ENCODE measurements at places on chromosomes 6 and 20.

GRCh38 chr20:53445321-53445731 is 148.3 kb downstream of the ZNF217 start:
- no peak for DNase-seq

DNA sequence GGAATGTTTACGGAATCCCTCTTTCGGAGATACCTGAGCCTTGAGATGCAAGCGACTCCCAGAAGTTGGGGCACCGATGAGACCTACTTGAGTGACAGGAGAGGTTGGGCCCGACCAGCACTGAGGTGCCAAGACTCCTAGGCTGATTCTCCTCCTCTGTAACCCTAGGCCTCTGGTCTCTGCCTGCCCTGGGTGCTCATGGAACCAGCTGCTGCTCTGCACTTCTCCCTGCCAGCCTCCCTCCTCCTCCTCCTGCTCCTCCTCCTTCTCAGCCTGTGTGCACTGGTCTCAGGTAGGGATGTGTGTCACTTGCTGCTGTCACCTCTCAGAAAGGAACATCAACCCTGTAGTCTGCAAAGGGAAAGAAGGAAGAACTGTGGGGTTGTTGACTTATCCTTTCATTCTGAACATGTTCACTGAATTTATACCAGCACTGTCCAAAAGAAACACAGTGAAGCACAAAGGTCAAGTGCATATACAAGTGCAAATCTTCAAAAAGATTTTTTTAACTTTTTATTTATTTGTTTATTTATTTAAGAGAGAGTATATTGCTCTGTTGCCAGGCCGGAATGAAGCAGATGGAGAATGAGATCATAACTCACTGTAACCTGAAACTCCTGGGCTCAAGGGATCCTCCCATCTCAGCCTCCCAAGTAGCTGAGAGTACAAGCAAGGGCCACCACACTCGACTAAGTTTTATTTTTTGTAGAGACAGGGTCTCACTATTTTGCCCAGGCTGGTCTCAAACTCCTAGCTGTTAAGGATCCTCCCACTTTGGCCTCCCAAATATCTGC is 913 bp downstream of the BTN2A2 start:
- no peak for DNase-seq

DNA sequence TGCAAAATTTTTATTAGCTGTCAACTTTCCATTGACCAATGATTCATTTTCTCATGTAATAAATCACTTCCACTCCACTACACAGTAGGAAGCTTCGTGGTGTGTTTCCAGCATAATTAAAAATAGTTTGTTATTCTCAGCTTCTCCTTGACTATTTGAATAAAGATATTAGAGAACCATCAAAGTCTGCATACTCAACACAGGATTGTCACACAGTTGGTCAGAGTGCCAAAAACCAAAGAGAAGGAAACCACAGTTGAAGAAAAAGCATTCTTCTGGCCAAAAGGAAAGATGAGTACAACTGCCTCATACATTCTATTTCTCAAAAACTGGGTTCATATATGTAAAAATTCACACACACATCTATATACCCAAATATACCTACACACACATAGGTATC is 455.1 kb upstream of the HSF2 start:
- no peak for DNase-seq

DNA sequence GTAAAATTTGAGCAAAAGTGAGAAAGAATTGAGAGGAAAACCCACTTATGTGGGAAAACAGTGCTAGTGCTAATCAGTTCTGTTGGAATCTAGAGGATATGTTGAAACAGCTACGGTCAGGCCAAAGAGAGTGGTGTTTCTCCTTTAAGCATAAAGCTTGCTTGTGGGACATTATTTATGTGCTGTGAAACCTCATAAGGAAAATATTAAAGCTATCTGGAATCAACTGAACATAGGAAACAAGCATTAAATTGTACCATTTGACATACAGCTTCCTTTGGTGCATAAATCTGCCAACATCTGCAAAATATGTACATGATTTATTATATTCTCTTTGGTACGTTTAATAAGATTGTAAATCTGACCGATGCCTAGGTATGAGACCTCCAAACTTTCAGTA is 182.5 kb upstream of the PDE10A start:
- no peak for DNase-seq

GRCh38 chr6:140541288-140541687 is 1166.8 kb upstream of the CITED2 start:
- DNase-seq: no peak

DNA sequence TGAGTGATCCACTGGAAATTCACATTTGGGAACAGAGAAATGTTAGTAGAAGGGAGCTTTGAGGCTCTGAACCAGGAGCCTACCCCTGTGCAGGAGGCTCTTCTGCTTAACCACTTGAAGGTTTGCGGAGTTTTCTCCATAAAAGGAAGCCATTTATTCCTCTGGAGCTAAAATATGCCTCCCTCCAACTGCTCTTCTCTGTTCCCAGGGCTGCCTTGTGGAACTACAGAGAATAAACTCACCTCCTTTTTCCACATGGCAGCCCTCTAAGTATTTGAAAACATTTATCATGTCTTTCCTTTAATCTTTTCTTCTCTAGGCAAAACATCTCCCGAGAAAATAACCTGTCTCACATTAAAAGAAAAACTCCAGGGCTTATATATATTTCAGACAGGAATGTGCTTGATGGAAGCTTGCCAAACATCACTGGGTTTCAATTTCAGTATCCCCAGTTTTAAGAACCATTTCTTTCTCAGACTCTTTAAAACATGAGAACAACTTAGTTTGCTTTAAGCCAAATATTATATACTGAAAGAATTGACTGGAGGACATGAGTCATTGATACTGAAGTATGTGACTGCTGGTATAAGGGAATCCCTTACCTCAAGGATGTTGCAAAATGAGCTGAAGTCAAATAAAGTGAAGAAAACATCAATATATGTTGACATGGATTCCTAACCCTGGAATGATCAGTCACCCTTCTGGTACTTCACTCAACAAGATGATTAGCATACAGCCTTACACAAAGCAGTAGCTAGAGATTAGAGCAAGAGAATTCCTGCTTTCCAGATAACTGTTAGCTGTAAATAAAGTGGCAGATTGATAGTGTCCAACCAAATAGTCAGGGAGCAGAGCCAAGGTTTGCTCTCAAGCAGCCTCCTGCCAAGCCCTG is 74.0 kb downstream of the ZBTB2 start:
- DNase-seq: no peak

- DNase-seq: no peak
Measured at GRCh38 chr6:135008072-135008940, 46.3 kb downstream of the HBS1L start.

GRCh38 chr20:40233406-40233805 is 455.6 kb downstream of the MAFB start:
- DNase-seq: no peak

DNA sequence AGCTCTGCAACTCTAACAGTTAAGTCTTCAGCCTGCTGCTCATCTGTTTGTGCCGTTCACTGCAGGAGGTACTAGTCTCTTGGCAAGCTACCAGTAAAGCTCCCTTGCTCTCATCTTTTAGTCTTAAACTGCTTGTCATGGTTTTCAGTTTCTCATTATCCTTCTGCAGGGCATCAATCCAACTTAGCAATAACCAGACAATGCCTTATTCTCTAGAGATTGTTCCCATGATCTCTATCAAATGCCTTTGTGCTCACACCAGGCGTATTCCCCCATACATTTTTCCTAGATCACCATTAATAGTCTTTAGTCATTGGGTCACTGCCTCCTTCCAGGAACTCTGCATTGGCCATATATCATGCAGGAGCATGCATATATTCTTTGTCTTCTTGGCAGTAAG is 171.3 kb downstream of the GRM1 start:
- no peak for DNase-seq

DNA sequence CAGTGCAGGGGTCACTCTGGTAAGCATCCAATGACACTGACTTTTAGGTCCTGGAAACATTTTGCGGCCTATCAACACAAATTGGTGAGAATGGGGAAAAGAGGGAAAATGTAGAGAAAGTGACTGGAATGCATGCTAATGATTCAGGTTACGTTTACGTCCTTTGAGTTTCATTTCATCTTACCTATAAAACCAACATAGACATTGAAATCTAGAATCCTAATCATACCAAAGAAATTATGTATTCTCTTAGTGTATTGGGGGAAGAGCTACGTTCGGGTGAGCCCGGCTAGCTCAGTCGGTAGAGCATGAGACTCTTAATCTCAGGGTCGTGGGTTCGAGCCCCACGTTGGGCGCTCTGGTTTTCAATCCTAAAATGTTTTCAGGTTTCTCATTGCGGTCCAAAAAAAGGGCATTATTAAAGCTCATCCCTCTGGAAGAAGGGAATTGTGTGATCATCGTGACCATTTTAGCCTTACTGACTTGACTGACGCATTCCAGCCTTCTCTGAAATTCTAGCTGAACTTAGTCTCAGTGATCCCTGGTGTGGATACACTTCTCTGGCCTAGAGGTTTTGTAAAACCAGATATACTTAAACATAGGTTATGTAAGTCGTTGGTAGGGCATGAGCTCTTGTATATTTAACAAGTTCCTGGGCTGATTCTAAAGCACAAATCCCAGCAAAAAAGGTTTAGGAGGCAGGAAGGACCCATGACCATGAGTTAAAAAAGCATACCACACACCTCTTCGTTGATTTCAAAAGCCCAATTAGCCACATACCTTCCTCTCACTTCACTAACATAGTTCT is 18.3 kb downstream of the HMGN4 start:
- peak; percentile 78 for DNase-seq

- no peak for DNase-seq
Measured at GRCh38 chr6:47733879-47734558, 35.6 kb downstream of the ADGRF4 start.

DNA sequence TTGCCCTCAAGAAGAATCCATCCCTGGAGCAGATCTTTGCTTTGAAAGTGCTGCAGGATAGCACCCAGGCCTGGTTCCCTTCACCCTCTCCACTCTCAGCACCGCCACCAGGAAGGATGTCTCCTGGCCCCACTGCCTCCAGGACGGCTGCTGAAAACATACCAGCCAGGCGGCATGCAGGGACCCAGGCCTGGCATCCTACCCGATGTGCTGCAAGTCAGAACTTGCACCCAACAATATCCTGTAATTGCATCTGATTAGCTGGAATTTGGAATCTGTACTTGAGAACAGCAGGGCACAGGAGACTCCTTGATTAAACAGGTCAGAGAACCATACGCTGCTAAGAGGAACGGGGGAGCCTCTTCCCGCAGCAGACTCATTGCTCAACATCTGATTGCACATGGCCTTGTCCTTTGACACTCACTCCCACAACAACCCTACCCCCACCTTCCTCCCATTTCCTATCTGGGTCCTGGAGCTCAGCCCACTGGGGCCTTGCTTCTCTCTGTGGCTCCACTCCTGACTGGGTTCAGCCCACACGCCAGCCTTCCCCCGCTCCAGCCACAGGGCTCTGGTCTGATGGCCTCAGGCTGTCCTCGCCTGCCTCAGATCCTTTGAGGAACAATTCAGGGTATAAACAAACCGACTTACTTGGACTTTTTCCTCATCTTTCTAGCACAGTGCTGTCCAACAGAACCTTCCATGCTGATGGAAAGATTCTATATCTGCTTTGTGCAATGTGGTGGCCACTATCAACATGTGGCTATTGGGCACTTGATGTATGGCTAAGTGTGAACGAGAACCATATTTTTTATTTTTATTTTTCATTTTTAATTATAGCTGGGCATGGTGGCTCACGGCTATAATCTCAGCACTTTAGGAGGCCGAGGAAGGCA is 78.0 kb downstream of the FGD2 start:
- DNase-seq: no peak

GRCh38 chr6:40395066-40395697 is 192.0 kb downstream of the LRFN2 start:
- no peak for DNase-seq

- DNase-seq: no peak
Measured at GRCh38 chr6:118984342-118984741, 49.4 kb upstream of the MCM9 start.

DNA sequence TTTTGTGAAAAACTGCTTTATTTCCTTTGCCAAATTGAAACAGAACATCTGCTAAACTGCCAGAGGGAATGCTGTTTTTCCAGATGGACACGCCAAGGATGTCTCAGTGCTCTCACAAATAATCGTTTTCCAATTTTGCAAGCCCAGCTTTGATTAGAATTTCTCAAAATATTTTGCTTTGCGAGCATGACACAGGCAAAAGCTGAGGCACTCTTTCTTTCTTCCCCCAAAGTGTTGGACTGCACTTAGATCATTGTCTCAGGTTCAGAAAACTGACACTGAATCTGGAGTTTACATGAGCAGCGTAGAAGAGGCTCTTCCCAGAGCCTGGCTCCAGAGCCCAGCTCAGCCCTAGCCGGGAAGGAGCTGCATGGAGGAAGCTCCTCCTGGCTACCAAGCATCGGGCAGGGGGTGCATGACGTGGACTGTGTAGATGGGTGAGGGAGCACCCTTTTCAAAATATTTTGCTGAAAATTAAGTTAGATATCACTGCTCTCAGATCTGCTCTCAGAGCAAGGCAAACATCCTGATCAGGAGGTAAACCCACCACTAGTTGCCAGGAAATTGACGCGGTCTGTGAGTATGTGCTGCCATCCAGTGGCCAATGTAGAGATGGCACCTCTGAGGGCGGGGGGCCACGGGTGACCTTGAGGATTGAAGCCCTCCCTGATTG is 107.5 kb downstream of the SLC22A3 start:
- peak; percentile 29 for DNase-seq

DNA sequence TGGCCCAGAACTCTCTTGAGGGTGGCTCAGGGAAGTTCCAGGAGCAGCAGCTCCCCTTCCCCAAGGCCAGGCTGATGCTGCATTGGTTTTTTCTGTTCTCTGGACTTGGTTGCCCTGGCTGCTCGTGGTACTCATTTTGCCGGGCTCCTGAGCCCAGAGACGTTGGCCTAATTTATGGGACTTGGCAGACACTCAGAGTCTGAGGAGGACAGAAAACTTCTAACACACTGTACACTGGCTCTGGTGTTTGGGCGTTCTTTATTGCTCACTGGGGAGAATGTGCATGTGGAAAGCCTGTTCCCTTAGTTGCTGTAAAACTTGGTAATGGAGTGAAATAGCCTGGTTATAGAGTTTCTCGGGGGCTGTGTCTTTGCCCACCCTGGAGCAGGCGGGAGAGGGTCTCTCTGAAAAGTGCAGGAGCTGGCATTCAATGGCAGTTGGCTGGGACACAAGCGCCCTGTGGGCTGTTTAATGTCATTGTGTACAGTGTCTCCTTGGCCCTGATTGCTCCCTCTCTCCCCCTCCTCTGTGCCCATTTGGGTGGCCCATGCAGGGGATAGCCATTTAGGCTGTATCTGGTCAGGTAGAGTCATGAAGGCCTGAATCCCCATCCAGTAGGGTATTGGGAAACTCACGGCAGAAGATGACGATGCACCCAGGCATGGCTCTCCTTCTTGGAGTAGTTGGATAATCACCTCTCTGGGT is 109.3 kb downstream of the CDC5L start:
- no peak for DNase-seq
